ENCODE measurements at places on chromosomes 5 and 9.

- DNase-seq = no peak
Measured at GRCh38 chr5:149333711-149334443, 11.4 kb upstream of the GRPEL2 start.

GRCh38 chr5:84248013-84248412 is 136.7 kb downstream of the EDIL3 start:
- DNase-seq = no peak

- no peak for DNase-seq
Measured at GRCh38 chr5:173452119-173452905, 124.1 kb upstream of the STC2 start.

DNA sequence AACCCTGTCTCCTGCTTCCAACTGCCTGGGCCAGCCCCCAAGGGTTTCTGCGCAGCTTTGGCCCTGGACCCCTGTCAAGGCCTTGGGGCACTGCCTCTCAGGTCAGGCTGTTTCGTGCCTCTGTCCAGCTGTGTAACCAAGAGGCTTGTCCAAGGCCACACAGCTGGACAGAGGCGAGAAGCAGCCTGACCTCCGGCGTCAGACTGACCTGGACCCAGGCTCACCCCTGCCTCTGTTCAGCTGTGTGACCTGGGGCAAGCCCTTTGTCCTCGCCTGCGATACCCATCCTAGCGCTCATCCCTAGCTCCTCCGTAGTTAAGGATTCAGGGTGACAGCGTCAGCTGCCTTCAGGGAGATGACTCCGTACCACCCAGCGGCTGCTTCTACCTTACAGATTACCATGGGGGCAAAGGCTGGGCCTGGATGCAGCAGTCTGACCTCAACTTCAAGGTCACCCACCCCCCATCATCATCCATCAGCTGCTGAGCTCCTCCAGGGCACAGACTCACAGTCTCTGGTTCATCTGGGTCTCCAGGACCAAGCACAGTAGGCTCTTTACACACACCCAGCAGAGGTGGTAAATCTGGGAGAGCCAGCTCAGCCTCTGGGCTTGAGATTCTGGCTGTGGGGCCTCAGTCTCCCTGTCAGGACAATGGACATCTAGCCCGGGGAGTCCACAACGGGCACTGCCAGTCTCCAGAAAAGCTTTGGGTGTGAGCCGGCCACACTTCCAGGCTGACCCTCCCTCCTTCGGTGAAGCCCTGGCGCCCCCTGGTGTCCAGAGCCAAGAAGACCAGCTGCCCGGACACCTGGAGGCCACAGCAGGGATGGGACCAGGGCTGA is 7.9 kb downstream of the AK1 start:
- peak; percentile 73 for DNase-seq

DNA sequence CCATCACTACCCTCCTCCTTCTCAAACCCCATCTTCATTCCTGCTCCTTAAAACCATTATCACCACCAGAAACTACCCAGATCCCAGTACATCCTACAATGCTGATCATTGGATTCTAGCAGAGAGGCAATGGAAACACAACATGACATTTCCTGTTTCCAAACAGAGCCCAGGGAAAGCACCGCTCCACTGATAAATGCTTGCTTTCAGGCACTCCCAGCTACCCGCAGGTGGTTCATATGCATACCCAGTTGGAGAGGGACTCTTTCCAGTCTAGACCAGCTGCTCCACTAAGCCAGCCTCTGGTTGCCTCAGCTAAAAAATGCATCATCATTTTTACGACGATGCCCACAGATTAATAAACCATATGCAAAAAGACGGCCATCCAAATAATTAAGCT is 39.2 kb upstream of the ACO1 start:
- no peak for DNase-seq

DNA sequence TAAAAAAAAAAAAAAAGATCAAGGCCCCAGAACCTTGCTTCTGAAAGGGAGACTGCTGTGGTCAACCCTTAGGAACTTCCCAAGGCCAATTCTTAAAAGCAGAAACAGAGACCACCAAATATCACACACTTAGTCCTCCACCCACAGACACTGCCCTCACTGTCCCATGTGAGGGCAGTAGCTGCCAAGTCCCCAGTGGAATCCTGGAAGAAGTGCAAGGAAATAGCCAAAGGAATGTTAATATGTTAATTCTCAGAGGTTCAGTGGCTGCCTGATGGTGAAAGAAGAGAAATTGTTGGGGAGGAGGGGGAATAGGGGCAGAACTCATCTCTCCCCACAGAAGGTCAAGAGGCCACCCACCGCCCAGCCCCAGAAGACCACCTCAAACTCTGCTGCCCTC is 23.1 kb downstream of the FSTL4 start:
- DNase-seq = no peak

DNA sequence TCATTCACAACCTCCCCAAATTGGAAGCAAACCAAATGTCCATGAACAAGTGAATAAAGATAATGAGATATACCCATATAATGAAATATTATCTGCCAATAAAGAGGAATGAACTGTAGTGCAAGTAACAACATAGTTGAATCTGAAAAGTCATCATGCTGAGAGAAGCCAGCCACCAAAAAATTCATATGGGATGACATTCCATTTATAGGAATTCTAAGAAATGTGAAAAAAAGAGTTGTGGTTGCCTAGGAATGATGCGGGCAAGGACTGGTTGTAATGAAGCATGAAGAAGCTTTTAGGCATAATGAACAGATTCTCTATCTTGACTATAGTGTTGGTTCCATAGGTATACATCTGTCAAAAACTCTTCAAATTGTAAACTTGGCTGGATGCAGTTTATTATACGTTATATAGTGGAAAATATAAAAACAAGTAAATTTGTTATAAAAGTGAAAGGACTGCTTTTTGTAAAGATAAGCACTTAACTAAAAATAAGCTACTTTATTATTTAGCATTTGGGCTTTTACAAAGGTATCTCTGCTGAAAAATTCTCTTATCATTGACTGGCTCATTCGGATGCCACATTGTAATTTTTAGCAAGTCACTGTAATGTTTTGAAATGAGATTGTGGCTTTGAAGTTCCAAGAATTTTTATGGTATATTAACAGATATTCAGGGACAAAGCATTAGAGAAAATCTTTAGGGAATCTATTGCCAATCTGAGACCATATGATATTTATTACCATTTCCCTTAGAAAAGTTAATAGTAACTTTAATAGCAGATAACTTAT is 21.2 kb upstream of the TTC23L start:
- no peak for DNase-seq

DNA sequence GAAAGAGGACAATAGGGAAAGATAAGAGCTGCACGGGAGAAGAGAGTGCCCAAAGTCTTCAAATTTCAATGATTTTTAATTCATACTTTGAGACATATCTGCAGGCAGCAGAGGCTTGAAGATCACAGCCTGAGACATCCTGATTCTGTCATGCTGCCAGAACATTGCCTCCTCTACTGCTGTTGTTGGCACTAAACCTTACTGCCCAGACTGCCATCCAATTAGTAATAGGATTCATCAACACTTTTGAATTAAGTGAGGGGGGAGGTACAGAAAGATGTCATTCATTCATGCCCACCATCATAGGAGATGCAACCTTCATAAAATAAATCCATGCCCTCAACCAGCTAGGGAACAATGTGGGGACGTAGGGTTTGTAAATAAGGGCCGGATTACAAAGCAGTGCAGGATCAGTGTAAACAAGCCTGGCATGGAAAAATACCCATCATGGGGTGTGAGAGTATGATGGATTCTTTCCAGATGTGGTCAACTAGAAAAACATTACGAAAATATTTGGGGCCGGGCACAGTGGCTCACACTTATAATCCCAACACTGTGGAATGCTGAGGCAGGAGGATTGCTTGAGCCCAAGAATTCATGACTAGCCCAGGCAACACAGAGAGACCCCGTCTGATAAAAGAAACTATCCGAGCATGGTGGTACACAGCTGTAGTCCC is 122.1 kb upstream of the DAPK1 start:
- no peak for DNase-seq

DNA sequence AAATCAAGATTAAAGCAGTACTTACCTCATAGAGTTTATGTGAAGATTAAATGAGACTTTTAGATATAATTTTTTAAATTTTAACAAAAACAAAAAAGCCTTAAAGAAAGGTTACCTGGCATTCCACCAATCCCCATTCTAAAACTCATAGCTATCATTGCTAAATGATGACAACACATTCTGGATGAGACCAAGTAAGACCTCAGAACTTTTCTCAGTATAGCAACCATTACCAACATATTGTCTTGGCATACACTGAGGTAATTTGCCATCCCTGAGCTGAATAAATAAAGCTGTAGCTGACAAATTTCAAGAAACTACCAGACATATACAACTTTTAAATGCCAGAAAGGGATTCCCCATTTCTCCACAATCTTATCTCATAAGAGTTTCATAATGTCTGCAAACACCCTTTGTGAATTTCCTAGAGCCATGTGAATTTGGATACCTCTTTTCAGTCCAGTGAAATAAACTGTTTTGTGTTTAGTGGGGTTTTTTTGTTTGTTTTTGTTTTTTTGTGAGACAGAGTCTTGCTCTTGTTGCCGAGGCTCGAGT is 29.5 kb downstream of the RANBP3L start:
- no peak for DNase-seq

- no peak for DNase-seq
Measured at GRCh38 chr5:135353952-135354721, 44.9 kb downstream of the MACROH2A1 start.

GRCh38 chr5:15741591-15741990 is 241.6 kb downstream of the FBXL7 start:
- DNase-seq = no peak

DNA sequence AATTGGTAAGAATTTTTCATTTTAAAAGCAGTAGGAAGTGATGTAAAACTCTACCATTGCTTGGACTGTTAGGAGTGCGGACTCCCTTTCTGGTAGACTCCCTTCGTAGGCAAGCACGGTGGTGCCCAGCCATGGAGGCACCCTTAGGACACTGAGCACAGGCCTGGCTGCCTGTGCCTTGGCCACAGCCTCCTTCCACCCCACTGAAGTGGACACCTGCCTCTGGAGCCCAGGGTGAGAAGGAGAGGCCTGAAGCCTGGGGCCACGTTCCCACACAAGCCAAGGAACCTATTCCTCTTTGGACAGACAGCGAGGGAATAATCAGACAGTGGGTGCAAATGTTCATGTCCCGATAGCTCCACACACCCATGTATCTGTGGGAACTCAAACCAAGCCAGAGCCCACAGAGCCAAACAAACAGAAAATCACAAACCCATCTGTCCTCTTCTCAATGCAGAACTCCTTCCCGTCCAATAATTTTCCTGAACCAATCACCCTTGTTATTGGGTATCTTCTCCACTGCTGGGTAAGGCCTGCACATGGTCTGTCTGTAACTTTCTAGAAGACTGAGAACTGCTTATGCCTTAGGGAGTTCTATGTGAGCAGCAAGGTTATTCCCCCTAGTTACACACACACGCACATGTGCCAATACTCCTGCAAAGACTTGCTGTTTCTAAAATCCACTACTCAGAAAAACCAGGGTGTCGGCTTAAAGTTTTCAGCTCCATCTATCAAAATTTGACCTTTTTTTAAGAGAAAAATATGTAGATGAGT is 45.2 kb downstream of the UBE2QL1 start:
- no peak for DNase-seq

DNA sequence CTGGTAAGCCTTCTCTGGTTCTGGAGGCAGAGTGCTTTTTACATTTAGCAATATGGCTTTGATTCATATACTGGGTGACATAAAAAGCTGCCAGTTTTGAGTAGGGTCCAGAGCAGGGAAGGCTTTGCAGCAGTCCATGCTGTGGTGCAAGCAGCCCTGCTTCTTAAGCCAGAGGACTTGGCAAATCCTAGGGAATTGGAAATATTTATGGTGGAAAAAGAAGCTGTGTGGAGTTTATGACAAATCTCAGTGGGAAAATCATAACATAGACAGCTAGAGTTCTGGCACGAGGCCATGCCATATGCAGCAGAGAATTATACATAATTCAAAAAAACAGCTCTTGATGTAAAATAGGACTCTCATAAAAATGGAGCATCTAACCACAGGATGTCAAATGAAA is 536.4 kb downstream of the RASEF start:
- no peak for DNase-seq

DNA sequence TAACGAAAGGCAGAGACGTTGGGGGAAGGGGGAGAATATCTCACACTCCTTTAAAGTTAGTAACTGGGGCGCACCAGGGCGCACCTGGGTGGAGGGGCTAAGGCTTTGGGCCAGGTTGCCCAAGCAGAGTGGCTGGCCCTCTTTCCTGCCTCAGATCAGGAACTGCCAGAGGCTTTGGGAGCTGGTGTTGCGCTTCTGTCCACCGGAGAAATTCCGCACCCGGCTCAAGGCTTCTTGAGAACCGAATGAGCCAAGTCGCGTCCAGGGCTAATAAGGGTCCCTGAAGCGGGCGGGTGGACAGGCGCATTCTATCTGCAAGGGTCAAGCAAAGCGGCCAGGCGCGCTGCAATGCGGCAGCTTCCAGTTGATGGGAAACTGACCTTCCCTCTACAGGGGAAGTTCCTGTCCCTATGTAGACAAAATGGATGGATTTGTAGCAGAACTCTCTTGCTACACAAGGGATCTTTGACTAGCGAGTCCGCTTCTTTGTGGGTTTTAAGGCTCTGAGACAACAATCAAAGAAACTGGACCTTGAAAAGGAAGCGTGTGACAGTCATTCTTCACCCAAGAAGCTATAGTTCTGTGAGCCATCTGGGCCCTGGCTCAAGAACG is 5.5 kb downstream of the PAX5 start:
- no peak for DNase-seq

- no peak for DNase-seq
Measured at GRCh38 chr9:117725426-117725887, 21.3 kb downstream of the TLR4 start.

- DNase-seq = no peak
Measured at GRCh38 chr5:168654211-168654721, 75.1 kb upstream of the PANK3 start.
